ENCODE measurements at places on chromosomes 11 and 22. TPM values are rescaled to one million over a fixed set of nuclear protein-coding genes. Genes with fewer than 3 reads are reported as not detected.

- ATAC-seq: no peak
These were observed 18.6 kb upstream of the MCHR1 start for GRCh38 chr22:40660730-40661129.

DNA sequence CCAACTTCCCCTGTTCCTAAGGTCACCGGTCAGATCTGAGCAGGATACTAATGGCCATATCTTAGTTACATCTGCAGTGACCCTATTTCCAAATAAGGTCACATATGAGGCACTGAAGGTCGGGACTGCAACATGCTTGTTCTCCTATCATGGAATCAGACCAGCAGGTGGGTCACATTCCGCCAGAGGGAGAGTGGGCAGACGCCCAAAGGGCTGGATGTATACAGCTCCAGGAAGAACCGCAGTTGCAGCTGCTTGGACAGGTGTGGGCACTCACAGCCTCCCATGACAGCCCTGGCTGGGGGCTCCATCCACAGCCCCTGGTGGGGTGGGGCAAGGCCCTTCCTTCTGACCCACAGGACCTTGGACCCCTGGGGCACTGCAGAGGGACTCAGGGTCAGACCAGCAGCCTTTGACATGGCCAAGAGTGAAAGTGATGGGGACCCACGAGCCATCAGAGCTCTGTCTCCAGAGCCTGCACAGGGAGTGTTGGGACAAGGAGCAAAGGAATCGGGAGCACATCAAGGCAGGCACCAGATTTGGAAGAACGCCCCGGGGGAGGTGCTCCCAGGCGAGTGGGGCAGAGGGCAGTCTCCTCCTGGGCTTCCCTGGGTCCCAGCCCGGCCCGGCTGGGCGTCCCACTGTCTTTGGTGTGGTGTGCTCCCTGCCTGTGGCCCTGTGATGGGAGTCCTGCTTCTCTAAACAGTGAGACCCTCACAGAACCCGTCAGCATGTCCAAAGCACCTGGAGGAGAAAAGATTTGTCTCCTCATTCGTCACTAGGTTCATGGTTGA lies 13.3 kb upstream of the CD81 start:
- no peak for ATAC-seq

- no peak for ATAC-seq
These were observed 28.7 kb downstream of the SYT7 start for GRCh38 chr11:61552108-61552635.

GRCh38 chr22:39219071-39220039 lies 25.4 kb downstream of the PDGFB start:
- ATAC-seq: no peak

DNA sequence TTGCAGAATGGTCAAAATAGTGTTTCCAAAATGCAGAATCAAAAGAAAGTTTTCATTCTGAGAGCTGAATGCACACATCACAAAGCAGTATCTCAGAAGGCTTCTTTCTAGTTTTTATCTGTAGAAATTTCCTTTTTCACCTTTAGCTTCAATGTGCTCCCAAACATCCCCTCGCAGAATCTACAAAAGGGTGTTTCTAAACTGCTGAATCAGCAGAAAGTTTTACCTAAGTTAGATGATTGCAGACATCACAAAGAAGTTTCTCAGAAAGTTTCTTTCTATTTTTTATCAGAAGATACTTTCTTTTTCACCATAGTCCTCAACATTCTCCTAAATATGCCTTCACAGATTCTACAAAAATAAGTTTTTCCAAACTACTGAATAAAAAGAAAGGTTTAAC lies 239.8 kb downstream of the OR4A5 start:
- no peak for ATAC-seq

Gene TBX10
- total RNA-seq: not detected

Gene FAM111B
- 64.8 TPM for total RNA-seq
